ENCODE measurements at places on chromosomes 2 and 18.

DNA sequence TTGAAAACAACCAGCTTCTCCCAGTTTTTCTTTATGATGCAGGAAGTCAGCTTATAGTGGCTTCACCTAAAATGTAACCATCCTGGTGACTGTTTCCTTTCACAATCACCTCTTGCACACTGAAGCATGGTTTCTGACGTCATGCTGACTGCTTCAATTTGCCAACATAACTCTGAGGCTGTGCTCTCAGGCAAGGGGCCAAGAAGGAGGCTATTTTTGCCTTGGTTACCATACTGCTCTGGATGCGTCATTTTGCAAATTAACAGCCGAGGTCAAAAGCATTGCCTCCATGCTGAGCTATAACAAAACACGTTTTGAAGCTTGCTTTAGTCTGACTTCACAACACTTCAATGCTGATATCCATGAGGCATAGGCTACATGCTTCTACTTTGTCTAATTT is 397.8 kb downstream of the METTL4 start:
- DNase-seq, result no peak

DNA sequence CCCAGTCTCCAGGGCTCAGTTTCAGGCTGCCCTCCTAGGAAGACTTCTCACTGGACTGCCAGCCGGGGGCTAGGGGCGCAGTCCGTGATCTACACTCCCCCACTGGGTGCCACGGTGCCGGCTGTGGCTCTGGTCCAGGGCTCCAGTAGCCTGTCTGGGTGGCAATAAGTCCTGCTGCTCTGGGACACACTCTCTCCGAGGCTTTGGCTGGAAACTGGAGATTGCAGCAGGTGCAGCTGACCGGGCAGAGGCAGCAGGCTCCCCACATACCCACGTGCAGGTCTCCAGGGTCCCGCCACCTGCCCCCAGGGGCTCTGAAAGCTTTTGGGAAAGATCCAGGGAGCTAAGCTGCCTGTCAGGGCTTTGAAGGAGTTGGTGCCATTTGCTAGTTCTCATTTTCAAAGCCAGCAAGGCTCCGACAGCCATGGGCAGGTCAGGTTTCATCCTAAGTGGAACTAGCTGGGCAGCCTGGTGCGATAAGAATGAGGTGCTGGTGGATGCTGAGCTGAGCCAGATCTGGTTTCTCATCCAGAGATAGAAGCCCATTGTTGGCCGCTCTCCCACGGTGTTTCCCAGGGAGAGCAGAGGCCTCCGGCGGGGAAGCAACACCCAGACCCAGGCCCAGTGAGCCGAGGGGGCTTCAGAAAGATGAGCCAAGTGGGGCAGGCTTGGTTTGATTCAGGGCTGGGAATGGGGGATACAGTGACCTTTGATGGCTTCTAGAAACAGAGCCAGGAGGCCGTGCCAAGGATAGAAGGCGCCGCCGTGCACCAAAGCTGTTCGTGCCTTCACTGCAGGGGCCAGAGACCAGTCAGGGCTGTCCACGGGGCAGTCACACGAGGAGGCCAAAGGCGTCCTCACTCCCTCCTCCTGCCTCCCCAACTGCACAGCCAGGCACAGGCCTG is 141.7 kb upstream of the GPC1 start:
- no peak for DNase-seq

GRCh38 chr18:46113751-46114150 is 9.6 kb downstream of the HAUS1 start:
- DNase-seq, result no peak

DNA sequence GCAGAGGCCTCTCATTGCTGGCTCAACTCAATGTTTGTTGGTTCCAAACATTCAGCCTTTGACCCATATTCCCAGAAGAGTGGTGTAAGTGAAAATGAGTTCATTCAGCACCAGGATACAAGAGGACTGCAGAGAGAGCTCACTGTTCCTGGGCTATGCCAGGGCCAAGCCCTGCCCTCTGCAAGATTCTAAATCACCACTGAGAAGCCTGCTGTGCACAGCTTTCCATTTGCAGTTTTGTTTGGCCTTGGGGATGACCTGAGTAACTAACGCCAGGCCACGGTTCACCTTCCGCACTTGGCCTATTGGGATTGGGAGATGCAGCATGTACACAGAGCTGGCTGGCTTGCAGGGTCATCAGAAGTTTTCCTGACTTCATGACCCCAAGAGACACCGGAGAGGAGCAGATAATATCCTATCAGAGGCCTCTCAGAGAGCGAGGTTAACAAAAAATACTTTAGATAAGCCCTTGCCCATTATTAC is 12.6 kb downstream of the GKN1 start:
- no peak for DNase-seq

DNA sequence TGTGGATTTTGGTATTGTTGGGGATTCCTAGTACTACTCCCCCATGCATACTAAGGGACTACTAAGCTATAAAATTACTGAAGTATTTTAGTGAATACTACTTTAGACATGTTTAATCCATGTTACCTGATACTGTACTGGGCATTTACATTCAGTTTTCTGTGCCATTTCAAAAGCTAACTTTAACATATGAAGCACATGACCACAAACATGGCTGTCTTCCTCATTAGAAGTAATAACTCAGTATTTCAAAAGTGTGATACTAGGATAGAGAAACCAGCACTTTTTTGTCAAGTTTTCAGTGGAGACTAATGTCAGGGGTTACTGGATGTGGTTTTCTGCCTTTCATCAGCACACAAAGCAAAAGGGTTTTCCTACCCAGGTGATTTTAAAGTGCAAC is 27.9 kb downstream of the WDR33 start:
- DNase-seq, result no peak

GRCh38 chr2:233115741-233116140 is 55.6 kb downstream of the INPP5D start:
- DNase-seq, result no peak

DNA sequence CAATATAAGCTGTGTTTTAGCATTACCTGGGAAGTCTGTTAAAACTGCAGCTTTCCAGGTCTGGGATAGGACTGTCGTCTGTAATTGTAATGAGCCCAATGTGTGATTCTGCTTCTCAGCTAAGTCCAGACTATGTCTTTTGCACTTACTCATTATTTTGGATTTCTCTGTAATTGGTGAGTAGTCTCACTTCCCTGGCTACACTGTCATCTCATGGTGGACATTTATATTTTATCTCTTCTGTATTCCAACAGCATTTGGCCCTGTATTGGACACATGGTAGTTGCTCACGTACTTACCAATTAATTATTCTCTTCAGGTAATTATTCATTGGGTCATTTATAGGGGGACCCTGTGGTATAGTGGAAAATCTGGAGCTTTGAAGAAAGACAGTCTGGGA is 28.0 kb downstream of the LHCGR start:
- no peak for DNase-seq

DNA sequence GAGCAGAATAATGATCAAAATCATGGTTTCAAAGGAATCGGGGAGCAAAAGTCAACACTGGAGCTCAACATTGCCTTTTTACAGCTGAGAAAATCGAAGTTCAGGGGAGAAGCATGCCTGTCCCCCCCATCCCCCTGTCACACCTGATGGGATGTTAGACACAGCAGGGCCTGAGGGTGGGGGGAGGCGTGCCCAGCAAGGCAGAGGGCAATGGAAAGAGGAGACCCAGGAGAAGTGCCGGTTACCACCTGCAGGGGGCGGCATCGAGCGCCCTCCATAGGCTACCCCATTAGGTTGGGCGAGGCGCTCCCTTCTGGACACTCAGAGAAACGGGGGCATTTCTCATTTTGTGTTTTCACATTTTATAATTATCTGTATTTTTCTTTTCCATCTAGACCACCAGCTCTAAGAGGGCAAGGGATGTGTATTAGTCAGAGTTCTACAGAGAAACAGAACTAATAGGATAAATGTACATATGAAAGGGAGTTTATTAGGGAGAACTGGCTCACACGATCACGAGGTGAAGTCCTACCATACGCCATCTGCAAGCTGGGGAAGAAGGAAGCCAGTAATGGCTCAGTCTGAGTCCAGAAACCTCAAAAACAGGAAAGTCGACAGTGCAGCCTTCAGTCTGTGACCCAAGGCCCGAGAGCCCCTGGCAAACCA is 271.3 kb downstream of the LRATD1 start:
- DNase-seq, result no peak

DNA sequence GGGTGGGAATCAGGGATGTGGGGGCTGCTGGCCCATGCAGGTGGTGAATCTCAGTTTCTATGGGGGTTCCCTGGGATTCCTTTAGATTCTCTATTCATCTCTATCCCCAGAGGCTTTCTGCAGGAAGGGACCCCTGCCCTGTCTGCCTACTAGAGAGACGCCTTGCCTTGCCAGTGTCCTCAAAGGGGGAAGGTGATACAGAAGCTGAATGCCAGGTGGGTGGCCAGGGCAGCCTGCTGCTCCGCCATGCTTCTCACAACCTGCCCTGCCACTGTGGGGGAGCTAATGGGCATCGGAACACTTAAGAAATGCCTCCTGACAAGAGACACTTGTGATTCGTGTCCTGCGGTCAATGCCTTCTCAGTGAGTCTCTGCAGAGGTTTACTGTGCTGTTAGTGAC is 368.4 kb downstream of the EN1 start:
- DNase-seq, result no peak

GRCh38 chr2:10447300-10447894 is 730 bp downstream of the ODC1 start:
- DNase-seq, result no peak
